ENCODE measurements at places on chromosomes 11 and 22. TPM values are rescaled to one million over a fixed set of nuclear protein-coding genes. Genes with fewer than 3 reads are reported as not detected.
A peak's percentile ranks its signal among the peaks of the same experiment; 100 is the strongest.

POU2AF2 gene
- total RNA-seq: not detected

UBQLN3 gene
- total RNA-seq: not detected

DNA sequence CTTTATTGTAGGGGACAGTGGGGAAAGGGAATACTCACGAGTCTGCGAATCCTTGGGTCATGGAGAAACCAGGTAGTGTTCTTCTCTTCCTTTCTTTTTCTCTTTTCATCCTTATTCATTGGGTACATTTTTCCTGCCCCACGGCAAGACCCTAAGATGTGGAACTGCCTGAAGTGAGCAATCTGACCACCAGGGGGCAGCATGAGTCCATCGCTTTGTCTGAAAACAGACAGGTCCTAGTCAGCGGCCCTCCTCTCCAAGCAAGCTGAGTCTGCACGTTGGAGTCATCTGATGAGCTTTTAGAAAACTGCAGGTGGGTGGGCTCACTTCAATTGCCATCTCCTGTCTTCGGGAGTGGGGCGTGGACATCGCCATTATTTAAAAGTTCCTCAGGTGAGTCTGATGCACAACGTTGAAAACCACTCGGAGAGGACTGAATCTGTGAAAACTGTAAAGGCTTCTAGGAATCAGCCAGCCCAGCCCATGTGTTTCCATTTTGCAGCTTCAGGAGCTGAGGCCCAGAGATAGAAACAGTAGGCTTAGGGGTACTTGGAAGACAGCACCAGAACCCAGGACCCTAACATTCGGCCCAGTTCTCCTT lies 34.0 kb upstream of the FBXO3 start:
- no peaks in the 10 kb centered on the region for H3K4me1 ChIP-seq
- no peak overlapping the region for H3K27ac ChIP-seq

BIK gene
- total RNA-seq: 0.63 TPM

DNA sequence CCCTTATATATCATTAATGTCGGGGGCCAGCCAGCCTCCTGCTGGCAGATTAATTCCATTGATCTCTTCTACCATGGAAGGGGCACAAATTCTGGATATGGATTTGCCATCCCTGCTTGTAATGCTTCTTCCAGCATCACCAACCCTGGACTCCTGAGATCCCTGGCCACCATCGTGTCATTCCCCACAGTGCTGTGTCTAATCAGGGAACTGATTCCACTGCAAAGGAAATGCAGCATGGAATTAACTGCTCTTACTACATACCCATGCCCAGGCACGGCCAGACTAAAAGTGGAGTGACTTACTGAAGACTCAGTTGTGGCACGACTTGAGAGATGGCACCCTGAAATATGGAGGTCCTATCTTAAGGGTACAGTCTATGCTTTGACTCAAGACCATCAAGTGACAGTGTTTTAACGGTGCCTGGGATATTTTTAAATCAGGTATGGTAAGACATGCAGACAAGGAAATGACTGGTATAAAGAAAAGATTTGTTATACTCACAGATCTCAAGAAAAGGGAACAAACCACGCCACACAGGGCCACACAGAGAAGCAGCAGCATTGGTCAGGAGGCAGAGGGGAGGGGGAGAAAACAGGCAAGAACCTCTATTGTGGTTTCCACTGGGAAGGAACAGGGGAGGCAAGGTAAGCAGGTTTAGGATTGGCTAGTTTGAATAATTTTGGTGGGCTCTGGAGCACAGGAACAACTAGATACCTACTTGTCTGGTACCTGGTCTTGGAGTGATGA lies 65.1 kb downstream of the IGLL5 start:
- H3K36me3 ChIP-seq: no peaks in the 10 kb centered on the region
- H3K4me1 ChIP-seq: no peaks in the 10 kb centered on the region
- no peak overlapping the region for H3K27ac ChIP-seq
- no peaks in the 10 kb centered on the region for H3K27me3 ChIP-seq

DNA sequence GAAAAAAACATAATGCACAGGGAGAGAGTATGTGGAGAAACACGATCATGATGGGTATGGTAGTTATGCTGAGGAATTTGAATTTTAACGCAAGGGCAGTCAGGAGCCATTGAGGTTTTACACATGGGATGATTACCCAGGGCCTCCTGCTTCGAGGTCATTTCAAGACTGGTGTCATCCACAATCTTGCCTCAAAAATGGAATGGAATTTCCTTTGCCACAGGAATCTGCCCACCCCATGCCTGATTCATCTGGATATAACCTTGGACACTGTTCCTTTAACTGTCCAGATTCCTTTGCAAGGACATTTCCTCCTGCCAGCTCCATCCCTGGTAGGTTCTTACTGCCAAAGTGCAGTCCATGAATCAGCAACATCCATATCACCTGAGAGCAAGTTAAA lies 655.9 kb upstream of the TENM4 start:
- H3K27me3 ChIP-seq: no peaks in the 10 kb centered on the region
- H3K4me1 ChIP-seq: no peaks in the 10 kb centered on the region

KLHL35 gene
- 1.4 TPM for total RNA-seq

DNA sequence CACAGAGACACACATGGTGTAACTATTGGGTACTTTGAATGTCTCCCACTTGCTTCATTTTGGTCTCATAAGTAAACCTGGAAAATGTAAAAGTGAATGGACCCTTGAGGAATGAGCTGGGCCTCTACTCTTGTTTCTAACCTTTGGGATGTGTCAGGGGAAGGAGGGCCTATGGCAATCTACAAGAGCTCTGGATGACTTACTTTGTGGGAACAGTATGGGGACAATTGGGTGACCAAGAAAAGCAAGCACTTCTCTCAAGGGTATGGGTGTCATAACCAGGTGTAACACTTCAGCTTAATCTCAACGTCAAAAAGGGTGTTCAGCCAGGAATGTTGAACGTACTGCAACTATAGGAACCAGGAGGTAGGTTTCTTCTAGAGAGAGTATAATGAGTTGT lies 144.0 kb downstream of the OPCML start:
- H3K27ac ChIP-seq: no peak overlapping the region
- H3K36me3 ChIP-seq: no peaks in the 10 kb centered on the region
- no peaks in the 10 kb centered on the region for H3K27me3 ChIP-seq
- no peak for DNase-seq
- peaks cover 8% of the 10 kb centered on the region for H3K4me1 ChIP-seq

- H3K4me1 ChIP-seq: peaks cover 12% of the 10 kb centered on the region
- H3K27me3 ChIP-seq: no peaks in the 10 kb centered on the region
- no peak for DNase-seq
- H3K27ac ChIP-seq: no peak overlapping the region
- H3K4me3 ChIP-seq: no peak overlapping the region
Observed at GRCh38 chr11:10906521-10906920, 48.7 kb upstream of the ZBED5 start.

CEP126 gene
- total RNA-seq: 3.7 TPM

GRCh38 chr22:24068717-24069297 lies 57.7 kb downstream of the CABIN1 start:
- no peaks in the 10 kb centered on the region for H3K4me1 ChIP-seq
- peaks cover 50% of the 10 kb centered on the region for H3K36me3 ChIP-seq
- H3K27me3 ChIP-seq: no peaks in the 10 kb centered on the region
- H3K4me3 ChIP-seq: no peak overlapping the region
- H3K27ac ChIP-seq: no peak overlapping the region

DNA sequence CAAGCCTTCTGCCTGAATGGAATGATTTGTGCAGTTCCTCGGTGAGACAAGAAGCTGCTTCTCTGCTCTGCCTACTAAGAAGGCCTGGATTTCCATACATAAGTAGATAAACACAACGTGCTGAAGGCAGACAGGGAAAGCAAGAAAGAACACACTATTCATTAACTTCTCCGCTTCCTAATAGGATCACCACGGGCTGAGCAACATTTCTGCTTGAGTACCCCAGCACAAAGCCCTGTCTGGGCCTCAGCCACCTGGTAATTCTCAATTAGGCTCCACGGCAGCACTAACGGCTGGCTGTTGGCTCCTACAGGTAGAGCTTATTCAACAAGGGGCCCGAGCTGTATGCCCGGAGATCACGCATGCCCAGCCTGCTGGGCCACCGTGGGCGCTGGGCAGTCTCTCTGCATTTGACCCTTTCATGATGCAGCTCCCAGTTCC lies 1156.6 kb downstream of the TBC1D22A start:
- no peak overlapping the region for H3K27ac ChIP-seq
- H3K36me3 ChIP-seq: no peaks in the 10 kb centered on the region
- no peaks in the 10 kb centered on the region for H3K4me1 ChIP-seq
- no peaks in the 10 kb centered on the region for H3K27me3 ChIP-seq

DNA sequence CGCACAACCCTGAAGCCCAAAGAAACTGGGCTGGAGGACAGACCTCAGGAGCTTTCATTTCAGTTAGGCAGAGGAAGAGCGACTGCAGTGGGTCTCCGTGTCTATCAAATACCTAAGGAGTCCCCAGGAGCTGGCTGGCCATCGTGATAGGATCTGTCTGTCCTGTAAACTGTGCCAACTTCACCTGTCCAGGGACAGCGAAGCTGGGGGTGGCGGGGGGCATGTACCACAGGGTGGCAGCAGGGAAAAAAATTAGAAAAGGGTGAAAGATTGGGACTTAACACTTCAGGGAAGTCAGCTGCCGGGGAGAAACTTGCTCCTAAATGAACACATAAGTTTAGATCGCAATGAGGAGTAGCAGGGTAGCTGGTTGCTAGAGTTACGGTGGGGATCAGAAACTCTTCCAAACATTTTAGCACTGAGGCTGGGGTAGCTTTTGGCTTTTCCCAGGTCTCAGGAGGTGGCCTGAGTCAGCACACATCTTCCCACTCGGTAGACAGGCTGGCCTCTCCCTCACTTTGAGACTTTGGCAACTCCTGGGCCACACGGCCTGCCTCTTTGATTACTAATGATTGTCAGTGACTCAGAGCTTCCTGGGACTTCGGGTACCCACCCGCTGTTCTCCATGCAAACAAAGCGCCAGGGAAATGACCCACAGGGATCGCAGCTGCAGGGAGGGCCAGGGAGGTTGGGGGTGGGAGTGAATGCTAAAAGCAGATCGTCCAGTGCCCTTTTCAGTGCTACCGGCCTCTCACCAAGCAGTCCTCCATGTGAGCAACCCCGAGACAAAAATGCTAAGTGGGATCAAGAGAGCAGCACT lies 2.9 kb upstream of the MTFP1 start:
- peaks cover 4% of the 10 kb centered on the region for H3K36me3 ChIP-seq
- peak overlapping the region; percentile 92 for H3K27ac ChIP-seq
- peak; percentile 93 for DNase-seq
- peaks cover 48% of the 10 kb centered on the region for H3K4me1 ChIP-seq
- peak overlapping the region; percentile 39 for H3K4me3 ChIP-seq
- H3K27me3 ChIP-seq: no peaks in the 10 kb centered on the region

FOLR3 gene
- not detected for total RNA-seq

GRCh38 chr22:49503321-49503720 lies 324.4 kb downstream of the BRD1 start:
- no peaks in the 10 kb centered on the region for H3K4me1 ChIP-seq
- H3K36me3 ChIP-seq: no peaks in the 10 kb centered on the region
- H3K27ac ChIP-seq: no peak overlapping the region
- no peak overlapping the region for H3K4me3 ChIP-seq
- H3K27me3 ChIP-seq: no peaks in the 10 kb centered on the region

DNA sequence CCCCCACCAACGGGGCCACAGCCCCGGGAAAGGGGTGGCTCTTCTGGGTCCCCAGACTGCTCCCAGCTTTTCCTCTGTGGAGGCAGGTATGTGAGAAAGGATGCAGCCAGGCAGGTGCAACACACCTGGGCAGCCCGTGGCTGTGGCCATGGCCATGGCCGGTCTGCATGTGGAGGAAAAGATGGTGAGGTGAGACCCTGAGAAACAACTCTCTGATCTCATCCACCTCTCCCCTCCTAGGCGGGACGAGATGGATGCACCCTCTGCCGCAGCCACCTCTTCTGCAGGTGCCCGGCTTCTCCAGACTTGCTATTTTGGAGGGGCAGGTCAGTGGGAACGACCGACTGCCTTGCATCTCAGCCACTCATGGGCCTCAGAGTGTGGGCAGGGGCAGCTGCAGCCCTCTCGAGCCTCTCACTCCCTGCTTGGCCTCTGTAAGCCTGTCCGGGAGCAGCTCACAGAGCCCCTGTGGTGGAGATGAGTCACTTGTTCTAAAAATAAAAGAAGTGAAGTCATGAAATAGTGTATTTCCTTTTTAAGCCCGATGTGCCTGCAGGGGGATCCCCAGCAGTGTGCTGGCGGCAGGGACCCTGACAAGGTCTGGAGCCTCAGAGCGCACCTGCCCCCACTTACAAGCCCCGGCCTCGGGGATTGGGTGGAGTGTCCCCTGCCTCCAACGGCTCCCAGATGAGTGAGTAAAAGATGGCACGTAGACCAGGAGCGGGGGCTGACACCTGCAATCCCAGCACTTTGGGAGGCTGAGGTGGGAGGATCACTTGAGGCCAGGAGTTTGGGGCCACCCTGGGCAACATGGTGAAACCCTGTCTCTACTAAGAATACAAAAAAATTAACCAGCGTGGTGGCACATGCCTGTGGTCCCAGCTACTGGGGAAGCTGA lies 10.7 kb downstream of the SMIM38 start:
- DNase-seq: no peak
- no peaks in the 10 kb centered on the region for H3K27me3 ChIP-seq
- no peak overlapping the region for H3K4me3 ChIP-seq
- peak overlapping the region; percentile 11 for H3K27ac ChIP-seq
- no peaks in the 10 kb centered on the region for H3K36me3 ChIP-seq

YPEL1 gene
- 11.5 TPM for total RNA-seq

DNA sequence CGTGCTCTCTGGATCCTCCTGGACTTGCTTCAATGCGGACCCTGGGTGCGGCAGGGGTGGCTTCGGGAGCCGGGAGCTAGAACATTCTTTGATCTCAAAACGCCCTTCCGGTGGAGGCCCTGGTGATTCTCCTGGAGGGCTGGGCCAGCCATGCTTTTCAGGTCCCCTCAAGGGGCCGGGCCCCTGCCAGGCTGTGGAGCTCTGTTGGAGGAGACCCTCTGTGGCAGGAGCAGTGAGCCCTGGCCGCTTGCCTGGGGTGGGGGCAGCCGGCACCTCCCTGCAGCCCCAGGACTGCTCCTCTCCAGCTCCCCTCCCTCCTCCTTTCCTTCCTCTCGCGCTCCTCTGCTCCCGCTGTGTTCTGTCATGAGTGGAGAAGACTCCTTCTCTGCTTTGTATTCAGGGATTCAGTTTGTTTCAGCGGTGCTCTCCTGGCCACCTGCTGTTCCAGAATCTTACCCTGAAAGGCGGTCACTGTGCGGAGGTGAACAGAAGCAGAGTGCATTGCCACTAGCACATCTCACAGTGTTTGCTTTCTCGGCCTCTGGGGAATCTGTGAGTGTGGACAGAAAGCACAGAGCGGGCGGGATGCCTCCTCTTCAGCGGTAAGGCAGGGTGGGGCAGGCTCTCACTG lies 289.1 kb downstream of the TBC1D22A start:
- no peaks in the 10 kb centered on the region for H3K36me3 ChIP-seq
- H3K4me1 ChIP-seq: no peaks in the 10 kb centered on the region
- no peak for DNase-seq
- no peak overlapping the region for H3K4me3 ChIP-seq
- no peak overlapping the region for H3K27ac ChIP-seq

C22orf42 gene
- not detected for total RNA-seq

- H3K4me3 ChIP-seq: no peak overlapping the region
- H3K27me3 ChIP-seq: no peaks in the 10 kb centered on the region
- no peak for DNase-seq
- no peaks in the 10 kb centered on the region for H3K36me3 ChIP-seq
- H3K27ac ChIP-seq: no peak overlapping the region
Observed at GRCh38 chr11:70146299-70146698, 56.8 kb upstream of the FADD start.

RNF215 gene
- total RNA-seq: 7.5 TPM

ANKRD42 gene
- total RNA-seq: 7.7 TPM

Data from right atrium auricular region (tissue), 2 donors.